ENCODE measurements at places on chromosomes 7 and 10. TPM values are rescaled to one million over a fixed set of nuclear protein-coding genes. Genes with fewer than 3 reads are reported as not detected.

Gene NME8
- total RNA-seq, result not detected

Gene CCDC146
- 4.7 TPM for total RNA-seq

Gene ARF5
- total RNA-seq, result 91.1 TPM

Gene OLAH
- 0.35 TPM for total RNA-seq

Gene SORCS3
- not detected for total RNA-seq

Gene FRA10AC1
- total RNA-seq, result 16.5 TPM

Gene MLXIPL
- 14.0 TPM for total RNA-seq

GRCh38 chr10:6213908-6214307 lies 11.2 kb downstream of the PFKFB3 start:
- no peak for DNase-seq

DNA sequence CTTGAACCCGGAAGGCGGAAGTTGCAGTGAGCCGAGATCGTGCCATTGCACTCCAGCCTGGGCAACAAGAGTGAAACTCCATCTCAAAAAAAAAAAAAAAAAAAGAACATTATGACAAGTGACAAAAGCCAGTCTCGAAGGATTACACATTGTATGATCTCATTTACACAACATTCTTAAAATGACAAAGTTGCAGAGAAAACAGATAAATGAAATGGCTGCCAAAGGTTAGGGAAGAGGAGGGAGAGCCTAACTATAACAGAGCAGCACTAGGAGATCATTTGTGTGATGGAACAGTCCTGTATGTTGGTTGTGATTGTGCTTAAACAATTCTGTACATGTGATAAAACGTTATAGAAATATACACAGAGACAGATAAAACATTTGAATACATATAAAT lies 16.2 kb upstream of the CPVL start:
- no peak for DNase-seq

GRCh38 chr10:22479419-22479818 lies 134.1 kb downstream of the SPAG6 start:
- DNase-seq, result no peak

DNA sequence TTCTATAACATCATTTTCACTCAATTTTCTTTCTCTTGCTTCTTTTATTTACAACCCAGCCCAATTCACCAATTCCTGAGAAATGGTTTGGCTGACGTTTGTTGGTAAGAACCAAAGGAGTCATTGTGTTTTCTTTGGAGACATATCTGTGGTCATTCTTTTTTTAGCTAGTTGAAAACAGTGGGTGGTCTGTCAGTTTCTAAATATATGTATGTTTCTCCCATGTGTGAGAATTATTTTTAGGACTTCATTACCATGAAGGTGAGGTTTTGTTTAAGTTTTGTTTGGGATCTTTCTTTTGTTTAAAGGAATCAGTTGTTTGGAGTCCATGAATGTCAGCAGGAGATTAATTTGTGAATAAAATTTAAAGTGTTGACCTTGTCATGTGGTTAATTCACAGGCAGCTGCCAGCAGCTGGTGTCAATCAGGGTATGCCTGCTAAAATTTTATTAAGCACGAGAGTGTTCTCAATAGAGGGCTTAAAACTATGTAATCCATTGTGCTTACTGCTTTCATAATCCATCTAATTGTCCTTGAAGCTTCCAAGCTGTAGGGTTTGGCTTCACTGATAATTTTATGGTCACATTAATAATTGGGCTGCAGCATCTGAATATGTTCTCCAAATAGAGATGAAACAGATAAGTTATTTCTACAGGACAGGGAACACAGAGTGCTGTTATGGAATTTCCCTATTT lies 38.7 kb downstream of the INSYN2A start:
- no peak for DNase-seq

DNA sequence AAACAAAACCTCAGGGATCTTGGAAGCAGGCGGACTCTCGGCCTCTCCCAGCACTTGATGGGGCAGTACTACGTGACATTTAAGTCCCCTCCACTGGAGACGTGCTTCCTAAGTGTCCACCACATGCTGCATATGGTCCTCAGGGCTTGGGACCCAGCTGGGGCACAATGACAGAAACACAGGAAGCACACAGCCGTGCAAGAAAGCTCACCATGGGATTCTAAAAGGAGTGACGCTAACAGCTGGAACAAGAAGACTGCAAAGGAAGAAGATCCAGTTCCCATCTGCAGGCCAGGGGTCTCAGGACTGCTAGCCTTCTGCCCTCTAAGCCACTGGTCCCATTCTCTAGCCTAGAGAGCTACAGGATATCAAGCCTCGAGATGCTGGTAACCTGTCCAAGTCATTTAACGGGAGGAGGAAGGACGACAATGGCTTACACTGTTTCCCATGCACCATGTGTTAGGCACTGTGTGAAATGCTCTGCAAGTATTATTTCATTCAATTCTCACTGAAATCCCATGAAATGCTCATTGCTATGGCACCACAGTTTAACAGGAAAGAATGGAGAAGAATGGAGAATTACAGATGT lies 61.1 kb downstream of the KCNMA1 start:
- no peak for DNase-seq

GRCh38 chr7:8206956-8207355 lies 55.0 kb downstream of the ICA1 start:
- no peak for DNase-seq

- DNase-seq, result no peak
Measured at GRCh38 chr7:85716353-85716752, 529.5 kb upstream of the SEMA3D start.

DNA sequence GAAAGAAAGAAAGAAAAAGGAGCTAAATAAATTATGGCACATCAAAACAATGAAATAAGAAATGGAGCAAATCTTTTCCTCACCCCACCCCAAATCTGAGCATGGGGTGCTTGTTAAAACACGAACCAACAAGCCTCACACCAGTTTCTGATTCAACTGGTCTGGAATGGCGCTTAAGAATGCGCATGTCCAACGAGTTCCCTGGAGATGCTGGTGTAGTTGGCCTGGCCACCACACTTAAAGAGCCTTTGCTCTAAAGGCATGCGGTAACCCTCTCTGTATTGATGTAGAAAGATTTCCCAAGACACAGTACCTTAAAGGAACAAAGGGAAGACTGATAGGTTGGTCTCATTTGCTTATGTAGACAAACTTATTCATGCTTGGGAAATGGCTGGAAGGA lies 49.1 kb upstream of the STEAP1B start:
- DNase-seq, result no peak

DNA sequence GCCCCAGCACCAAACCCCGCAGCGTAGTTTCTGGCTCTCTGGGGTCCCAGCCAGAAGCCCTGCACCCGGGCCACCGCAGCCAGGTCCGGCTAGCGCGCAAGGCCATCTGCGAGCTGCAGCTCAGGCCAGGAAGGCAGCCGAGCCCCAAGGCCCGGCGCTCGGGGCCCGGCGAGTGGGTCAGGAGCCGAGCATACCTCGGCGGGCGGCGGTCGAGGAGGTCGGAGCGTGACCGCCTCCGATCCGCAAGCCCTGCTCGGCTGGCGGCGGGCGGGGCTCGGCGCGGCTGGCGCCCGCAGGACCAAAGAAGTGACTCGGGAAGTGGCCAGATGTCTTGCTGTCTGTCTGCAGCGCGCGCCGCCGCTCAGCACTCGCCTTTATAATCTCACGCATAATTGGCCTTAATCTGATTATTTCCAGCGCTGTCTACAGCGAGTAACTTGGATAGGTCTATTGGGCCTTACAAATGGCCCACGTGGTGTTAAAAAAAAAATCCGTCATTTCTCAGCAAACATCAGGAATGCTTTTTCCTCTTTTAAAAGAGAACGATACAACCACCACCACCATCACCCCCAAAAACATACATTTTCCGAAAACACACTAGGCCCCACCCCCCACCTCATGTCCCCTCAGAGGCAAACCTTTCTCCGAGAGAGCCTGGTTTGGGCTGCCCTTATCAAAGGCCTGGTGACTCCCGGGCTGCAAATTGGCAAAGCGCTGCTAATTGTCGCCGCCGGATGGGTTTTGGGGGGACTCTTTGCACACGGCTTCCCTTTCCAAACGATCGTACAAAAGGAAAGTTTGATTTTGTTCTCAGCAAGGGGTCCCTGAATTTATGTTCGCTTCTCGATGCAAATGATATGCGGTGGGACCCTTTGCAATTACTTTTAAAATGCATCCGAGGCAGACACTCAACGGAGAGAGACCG lies at the start of gene DRGX:
Gene DRGX, minus strand, starts transcription at position 349 of the 925 bp plus-strand sequence. CDS start 649 bp downstream, outside the sequence.
- DNase-seq, result no peak

DNA sequence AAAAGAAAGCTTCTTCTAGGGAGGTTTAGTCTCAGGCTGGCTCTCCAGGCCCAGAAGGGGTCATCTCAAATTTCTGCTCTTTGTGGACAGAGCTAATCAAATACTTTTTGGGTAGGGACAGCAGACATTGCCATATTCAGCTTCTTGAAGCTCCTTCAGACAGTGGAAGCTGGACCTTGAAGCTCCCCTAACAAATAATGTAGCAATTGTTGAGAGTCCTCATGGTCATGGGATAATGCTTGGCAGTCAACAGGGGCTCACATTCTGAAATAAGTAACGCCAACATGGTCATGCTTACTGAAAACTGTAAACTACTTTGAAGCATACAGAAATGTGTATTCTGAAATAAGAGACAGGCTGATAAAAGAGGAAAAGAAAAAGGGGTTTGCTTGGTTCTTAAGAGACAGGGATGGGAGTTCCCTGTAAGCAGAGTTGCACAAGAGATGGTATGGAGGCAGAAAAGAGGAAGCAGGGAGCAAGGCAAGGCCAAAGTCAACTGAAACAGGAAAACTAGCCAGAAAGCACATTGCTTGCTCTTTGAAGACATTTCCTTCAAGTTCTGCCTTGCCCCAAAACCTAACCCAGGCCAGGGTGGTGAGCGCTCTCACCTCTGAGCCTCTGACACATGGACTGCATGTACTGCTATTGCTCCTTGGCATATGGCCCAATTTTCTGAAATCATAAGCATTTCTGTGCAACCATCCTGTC lies 53.1 kb upstream of the KMT2E start:
- peak; percentile 56 for DNase-seq

Measured in left cardiac atrium (tissue), 4 donors.